ENCODE measurements at places on chromosomes 13 and 19.

GRCh38 chr13:112055036-112055914, 11.7 kb upstream of the SOX1 start:
- DNase-seq = no peak

DNA sequence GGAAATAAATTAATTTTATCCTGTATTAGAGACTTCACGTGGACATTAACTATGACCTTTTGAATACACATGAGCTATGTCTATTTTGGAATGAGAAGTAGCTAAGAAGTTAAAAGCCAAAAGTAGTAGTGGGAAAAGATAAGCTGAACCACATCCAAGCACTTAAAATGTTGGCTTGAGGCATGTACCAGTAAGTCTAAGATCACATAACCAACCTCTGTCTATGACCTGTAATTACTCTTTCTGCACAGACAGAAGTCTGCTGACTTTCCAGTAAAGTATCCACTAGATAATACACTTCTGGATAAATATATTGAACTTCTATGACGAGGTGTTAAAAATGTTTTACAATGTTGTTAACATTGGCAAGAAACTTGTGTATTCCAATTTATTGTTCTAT, 68.7 kb downstream of the LIG4 start:
- DNase-seq = no peak

- DNase-seq = peak; percentile 70
Measured at GRCh38 chr19:10864538-10864899, 6.8 kb upstream of the CARM1 start.

- no peak for DNase-seq
Measured at GRCh38 chr19:2847507-2847906, 6.2 kb downstream of the ZNF555 start.

DNA sequence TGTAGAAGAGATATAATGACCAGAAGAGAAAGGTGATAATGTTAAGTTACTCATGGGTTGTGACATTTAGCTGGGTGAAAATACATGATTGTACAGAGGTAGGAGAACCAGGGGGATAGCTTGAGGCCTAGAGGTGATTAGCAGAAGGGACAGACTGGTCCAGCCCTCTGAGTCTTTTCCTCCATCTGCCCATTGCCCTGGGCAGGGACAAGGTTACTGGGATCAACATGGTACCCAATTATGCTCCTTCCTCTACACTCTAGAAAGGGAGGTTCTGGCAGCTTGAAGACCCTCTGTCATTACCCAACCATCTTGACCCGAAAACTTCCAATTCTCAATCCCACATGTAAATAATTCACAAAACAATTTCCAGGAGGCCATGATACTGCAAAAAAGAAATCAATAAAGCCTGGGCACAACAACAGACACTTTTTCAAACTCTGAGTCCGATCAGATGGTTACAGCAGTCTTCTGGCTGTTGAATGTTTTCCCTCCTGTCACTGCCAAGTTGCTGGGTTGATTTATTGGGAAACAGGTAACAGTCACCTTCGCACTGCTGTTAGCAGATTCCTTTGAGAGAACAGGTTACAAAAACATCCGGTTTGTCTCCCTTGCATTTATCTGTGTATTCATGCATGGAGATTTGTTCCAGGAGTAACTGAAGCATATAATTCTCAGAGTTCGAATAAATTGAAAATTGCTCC, 239.1 kb upstream of the HTR2A start:
- DNase-seq = no peak

GRCh38 chr13:44106266-44107152, 226.8 kb downstream of the LACC1 start:
- no peak for DNase-seq
